ENCODE measurements at places on chromosomes 2 and 18. TPM values are rescaled to one million over a fixed set of nuclear protein-coding genes. Genes with fewer than 3 reads are reported as not detected.

Gene ATP6V1C2
- polyA plus RNA-seq, result 0.70 TPM

- DNase-seq, result no peak
Measured at GRCh38 chr2:175734686-175735085, 267.4 kb downstream of the LNPK start.

DNA sequence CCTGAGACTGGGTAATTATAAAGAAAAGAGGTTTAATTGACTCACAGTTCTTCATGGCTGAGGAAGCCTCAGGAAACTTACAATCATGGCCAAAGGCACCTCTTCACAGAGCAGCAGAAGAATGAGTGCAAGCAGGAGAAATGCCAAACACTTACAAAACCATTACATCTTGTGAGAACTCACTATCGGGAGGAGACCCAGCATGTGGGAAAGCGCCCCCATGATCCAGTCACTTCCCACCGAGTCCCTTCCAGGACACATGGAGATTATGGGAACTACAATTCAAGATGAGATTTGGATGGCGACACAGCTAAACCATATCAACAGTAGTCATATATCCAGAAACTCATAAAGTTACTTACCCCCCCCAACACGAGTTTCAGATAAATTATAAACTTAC, 28.6 kb downstream of the TLK1 start:
- no peak for DNase-seq

Gene RAB6C
- polyA plus RNA-seq, result 0.15 TPM

GRCh38 chr18:2572171-2572569, 813 bp downstream of the NDC80 start:
- no peak for DNase-seq

- DNase-seq, result peak; percentile 72
Measured at GRCh38 chr2:81195017-81195773, 890.6 kb upstream of the LRRTM1 start.

GRCh38 chr2:16395601-16396000, 270.0 kb downstream of the CYRIA start:
- DNase-seq, result no peak

DNA sequence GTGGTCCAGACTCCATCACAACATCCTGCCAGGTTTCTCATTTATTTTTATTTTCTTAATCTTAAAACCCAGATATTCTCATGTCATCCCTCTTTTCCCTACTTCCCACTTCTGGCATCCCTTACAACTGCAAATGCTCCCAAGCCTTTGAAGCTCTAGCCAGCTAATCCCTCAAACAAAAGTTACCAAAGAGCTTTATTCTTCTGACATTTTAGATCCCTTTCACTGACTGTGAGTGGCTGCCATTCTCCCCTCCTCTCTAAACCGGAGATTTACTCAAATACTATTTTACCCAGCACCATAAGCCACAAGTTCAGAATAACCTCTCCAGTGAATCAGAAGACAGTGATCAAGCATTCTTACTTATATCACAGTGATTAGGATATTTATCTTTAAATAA, 569.0 kb upstream of the SYT4 start:
- DNase-seq, result no peak

DNA sequence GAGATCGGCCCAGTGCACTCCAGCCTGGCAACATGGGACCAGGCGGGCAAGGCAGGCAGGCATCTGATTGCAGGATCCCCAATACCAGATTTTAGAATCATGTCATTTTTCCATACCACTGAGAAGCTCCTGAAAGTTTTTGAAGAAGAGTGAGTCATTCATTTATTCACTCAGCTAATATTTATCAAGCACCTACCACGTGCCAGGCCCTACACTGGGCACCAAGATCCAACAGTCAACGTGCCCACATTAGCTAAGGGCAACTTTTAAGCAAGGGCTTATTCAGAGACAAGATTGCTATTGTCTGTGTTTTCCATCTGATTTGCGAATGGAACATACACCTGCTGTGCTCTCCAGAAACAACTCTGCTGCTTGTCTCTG, 126.8 kb upstream of the LGALSL start:
- no peak for DNase-seq

All from spleen (tissue), 13 donors.